NCI-H2081 treated with DMSO at 0.1 percent for 48 hours (cell line): ENCODE measurements at places on chromosomes 5 and 9.

DNA sequence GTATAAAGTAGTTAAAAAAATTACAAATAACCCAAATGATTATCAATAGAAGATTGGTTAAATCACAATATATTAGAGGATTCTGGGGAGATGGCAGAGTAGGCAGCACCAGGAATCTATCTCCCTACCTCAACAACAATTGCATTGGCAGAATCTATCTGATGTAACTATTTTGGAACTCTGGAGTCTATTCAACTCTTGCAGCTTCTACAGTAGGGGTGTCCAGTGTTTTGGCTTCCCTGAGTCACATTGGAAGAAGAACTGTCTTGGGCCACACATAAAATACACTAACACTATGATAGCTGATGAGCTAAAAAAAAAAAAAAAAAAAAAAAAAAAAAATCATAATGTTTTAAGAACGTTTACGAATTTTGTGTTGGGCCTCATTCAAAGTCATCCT, 29.2 kb upstream of the ECM2 start:
- DNase-seq: no peak

DNA sequence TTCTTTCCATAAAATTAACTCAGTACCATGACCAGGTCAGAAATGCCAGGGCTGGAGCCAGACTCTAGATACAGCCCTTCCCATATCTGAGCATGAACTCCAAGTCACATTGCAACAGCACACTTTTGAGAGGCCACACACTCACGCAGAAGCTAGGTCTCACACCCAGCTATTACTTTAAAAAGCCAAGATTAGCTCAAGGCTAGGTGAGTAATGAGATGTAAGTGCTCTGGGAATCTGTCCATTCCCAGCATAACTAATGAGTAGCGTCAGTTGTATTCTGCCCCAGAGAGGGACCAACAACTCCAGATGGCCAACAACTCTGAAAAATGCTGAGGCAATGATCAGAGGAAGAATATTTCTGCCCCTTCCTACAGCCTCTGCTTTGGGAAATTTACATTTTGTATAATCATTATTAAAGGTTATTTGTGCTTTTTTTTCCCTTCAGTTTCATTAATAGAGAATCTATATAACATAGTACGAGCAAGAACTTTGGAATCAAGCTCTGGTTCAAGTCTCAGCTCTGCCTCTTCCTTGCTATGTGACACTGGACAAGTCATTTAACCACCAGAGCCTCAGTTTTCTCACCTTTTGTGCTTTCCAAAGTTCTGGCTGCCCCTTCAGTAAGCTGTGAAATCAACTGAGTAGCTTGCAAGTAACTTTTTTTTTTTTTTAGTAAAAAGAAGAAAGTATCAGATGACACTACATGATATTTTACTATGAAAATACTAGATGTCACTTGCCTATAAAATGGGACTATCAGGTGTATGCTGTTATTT, 118.3 kb downstream of the NR6A1 start:
- DNase-seq: no peak

DNA sequence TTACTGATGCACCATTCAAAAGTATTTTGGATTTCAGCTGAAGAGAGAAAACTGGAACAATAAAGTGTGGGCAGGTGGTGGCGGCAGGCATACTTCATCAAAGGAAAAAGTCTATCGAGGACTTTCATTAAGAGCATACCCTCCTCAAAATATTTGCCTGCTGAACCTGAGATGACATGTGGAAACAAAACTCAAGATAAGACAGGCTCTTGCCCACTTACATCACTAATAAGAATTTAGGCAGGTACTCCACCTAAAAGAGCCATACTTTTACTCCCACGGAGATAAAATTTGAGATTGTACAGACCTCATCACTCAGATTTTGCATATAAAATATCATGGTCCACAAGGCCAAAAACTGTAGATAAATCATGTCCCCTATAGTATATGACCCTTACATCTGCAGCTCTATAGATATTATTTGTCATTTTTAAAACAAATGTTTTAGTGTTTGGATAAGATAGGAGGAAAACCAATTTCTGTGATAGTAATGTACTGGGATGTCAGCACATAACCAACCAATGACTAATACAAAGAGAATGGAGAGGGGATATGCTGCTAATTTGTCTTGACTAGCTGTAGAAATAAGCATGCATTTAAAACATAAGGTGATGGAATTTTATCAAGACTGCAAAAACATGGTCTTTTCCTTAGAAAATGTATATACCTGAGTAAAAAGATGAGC, 730.6 kb upstream of the ZNF608 start:
- DNase-seq: no peak

DNA sequence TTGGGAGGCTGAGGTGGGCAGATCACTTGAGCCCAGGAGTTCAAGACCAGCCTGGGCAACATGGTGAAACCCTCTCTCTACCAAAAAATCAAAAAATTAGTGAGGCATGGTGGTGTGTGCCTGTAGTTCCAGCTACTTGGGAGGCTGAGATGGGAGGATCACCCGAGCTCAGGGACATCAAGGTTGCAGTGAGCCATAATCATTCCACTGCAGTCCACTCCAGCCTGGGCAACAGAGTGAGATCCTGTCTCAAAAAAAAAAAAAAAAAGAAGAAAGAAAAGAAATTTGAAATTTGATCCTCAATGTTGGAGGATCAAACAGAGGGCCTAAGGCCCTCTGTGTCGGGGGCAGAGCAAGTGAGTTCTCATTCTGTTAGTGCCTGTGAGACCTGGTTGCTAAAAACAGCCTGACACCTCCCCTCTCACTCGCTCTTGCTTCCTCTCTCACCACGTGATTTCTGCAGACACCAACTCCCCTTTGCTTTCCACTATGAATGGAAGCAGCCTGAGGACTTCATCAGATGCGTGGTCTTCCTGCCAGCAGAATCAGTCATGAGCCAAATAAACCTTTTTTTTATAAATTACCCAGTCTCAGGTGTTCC, 8.4 kb upstream of the GOLPH3 start:
- DNase-seq: no peak

GRCh38 chr5:35470866-35471265, 146.8 kb upstream of the SPEF2 start:
- no peak for DNase-seq
